ENCODE measurements at places on chromosomes 4 and X. TPM values are rescaled to one million over a fixed set of nuclear protein-coding genes. Genes with fewer than 3 reads are reported as not detected.

- no peaks in the 10 kb centered on the region for H3K27me3 ChIP-seq
- peaks cover 29% of the 10 kb centered on the region for H3K4me1 ChIP-seq
- H3K27ac ChIP-seq, result no peak overlapping the region
- H3K4me3 ChIP-seq, result no peak overlapping the region
These were observed 7.2 kb downstream of the RPL9 start for GRCh38 chr4:39451423-39452023.

DNA sequence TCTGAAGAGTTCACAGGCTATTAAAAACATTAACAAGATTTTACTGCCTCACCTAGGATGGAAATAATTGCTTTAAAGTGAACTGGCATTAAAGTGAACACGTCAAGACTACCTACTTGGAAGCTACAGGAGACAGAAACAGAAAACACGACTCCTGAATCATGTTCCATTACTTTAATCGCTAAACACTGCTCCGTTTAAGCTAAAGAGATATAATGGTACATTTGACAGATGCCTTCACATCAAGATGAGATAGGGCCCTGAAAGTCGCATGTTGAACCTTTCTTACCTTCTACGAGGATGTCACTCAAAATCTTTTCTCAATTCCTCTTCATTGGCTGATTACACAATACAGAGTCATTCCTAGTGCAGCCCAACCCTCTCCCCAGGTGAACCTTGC, 206.3 kb upstream of the GATB start:
- no peaks in the 10 kb centered on the region for H3K36me3 ChIP-seq
- no peak for DNase-seq
- H3K27ac ChIP-seq, result no peak overlapping the region
- H3K27me3 ChIP-seq, result no peaks in the 10 kb centered on the region

GRCh38 chrX:10714531-10714930, 94.1 kb upstream of the MID1 start:
- no peaks in the 10 kb centered on the region for H3K27me3 ChIP-seq
- no peaks in the 10 kb centered on the region for H3K36me3 ChIP-seq
- no peak overlapping the region for H3K4me3 ChIP-seq

The STOX2 gene
- 12.4 TPM for total RNA-seq

The MAGEC2 gene
- not detected for total RNA-seq
